Right renal cortex interstitium (tissue), 3 donors: ENCODE measurements at places on chromosomes 3 and 15.

GRCh38 chr3:117036259-117036799 lies 326.8 kb downstream of the TUSC7 start:
- no peak for DNase-seq

DNA sequence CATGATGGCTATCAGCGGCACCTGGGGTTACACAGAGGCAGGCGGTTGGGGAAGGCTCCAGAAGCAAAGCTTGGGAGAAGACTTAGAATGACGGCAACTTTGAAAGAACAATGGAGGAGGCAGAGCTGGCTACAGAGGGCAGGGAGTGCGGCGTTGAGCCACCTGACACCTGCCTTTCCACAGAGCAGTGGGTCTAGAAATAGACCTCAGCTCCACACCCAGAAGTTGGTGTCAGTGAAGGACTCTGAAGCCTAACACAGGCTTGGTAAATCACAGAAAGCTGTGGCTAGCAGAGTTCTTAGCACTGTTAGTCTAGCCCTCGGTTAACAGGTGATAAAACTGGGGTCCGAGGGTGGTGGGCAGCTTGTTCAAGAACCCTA lies 23.1 kb upstream of the EHD4 start:
- no peak for DNase-seq

GRCh38 chr3:18716101-18716500 lies 291.0 kb upstream of the SATB1 start:
- no peak for DNase-seq

DNA sequence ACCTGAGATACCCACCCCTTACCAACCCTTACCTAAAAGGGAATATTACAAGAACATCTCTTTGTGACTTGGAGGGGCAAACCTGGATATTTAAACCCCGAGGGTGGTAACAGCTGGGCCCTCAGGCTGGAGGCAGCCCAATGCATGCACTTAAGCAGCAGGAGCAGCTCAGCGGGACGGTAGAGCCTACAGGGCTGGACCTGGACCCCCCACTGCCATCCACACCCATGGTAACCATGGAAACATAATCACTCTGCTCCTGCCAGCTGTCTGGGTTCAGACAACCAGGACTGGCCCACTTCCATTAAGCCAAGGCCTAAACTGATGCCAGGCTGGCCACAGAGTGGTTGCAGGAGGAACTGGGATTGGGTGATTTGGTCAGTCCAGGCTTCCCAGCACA lies 52.8 kb downstream of the ETFA start:
- DNase-seq = no peak

DNA sequence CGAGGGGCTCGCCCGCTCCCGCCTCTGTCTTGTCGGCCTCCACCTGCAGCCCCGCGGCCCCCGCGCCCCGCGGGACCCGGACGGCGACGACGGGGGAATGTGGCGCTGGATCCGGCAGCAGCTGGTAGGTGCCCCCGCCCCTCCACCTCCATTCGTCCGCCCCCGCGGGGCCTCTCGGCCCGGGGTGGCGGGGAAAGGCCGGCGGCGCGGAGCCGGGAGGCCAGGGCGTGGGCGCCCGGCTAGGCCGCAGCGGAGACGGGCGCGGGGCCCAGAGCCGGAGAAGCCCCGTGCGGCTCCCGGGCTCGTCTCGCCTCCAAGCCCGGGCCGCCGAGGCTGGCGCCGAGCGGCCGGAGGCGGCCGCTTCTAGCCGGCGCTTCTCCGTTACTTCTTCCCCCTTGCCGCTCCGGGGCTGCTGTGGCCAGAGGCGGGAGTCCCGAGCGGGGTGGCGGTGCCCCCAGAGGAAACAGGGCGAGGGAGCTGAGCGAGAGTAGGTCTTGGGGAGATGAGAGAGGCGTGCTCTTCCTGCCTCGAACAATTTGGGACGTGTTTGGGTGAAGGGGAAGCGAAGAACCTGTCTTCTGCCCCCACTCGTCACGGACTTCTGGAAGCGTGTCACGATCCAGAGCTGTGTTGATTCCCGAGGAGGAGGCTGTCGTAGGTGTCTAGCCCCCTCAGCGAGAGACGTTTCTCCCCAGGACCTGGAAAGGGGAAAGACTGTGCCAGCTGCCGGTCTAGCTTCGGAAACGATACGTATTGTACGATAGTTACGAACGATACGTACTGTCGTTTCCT lies 555 bp downstream of the ATP11B start:
- DNase-seq = peak; percentile 48

DNA sequence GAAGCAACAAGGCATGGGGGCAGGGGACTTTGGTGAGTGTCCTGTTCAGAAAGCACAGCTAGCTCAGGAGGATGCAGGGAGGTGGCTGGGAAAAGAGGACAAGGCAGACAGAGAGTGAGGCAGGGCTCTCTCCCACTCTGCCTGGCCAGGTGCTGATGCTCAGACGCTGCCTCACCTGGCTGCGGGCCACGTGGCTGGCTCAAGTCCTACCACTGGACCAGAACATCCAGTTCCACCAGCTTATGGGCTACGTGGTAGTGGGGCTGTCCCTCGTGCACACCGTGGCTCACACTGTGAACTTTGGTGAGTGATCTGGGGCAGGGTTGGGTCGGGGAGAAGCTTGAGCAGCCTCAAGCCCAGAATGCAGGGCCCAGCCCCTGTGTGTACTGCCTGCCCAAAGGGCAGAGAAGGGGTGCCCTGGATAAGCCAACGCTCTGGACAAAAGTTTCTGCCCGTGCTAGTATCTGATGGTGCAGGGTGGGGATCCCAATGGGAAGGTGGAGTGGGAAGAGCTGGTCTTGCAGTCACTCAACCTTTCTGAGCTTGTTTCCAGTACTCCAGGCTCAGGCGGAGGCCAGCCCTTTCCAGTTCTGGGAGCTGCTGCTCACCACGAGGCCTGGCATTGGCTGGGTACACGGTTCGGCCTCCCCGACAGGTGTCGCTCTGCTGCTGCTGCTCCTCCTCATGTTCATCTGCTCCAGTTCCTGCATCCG lies 20.9 kb downstream of the NOX5 start:
- no peak for DNase-seq

DNA sequence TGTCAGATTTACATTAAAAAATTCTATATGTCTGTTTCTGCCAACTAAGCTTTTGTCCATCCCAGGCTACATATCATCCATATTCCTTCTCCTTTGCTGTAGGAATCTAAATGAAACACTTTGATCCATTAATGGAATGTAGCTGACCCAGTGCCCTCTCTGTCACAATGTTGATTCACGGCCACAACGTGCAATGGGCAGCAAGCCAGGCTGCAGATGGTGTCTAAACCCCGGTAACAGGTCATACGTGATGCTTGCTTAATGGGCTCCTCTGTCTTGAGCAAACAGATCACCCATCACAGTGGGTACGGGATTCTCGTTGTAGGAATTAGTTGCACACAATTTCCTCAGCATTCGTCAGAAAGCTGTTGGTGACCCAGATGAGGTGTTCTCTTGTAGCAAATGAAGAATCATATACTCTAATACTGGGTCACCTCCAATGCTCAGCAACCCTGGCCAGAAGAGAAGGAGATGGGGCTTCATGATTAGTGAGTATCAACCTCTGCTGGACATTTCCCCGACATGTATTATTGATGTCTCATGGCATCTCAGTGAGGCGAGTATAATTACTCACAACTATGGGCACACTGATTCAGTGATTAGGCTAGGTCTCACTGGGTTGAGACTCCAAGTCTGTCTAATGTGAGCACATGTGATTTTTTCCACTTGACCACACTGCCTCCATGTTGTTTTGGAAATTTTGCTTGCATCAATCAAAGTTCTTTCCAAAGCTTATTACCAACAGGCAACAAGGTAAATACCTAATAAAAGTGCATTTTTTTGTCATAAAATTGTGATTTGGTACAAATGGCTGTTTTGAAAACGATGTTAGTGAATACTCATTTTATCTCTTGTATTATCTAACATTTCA lies 12.9 kb upstream of the DCBLD2 start:
- no peak for DNase-seq
